ENCODE measurements at places on chromosomes 16 and 17.

DNA sequence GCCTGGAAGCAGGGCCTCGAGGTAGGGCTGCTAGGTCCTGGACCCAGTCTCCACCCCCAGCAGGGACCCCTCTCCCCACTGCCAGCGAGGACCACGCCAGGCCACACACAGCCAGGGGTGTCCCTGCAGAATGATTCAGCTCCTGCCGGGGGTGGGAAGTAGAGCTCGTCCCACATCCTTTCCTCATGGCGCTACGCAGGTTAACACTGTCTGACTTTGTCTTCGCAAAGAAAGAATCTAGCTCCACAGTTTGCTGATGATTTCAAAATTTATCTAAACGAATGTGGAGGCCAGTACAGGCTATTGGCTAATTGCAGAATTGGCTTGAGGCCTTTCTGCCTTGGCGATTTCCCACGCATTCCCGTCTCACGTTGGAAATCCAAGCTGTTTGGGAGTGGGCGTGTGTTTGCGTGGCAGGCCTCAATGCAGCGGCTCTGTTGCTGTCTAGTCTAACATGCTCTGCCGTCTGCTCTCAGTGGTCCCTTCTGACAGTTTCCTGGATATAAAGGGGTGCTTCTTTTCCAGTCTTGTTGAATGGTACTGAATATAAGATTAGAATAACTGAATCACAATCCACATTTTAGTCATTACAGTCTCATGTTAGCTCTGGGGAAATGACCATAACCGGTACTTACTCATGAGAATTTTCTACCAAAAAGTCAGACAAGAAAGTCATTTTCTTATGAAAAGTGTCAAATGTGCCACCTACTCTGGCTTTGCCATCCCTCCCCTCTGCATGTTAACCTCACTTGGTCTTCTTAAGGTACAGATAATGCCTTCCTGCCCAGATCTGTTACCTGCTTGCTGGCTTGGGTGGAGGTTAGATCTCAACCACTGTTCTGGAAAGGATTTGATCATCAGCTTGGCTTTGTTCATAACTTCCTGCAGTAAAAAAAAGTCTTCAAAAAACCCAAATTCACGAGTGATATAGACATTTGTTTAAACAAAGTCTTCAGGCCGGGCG is 252.4 kb downstream of the NTN1 start:
- no peak for DNase-seq

DNA sequence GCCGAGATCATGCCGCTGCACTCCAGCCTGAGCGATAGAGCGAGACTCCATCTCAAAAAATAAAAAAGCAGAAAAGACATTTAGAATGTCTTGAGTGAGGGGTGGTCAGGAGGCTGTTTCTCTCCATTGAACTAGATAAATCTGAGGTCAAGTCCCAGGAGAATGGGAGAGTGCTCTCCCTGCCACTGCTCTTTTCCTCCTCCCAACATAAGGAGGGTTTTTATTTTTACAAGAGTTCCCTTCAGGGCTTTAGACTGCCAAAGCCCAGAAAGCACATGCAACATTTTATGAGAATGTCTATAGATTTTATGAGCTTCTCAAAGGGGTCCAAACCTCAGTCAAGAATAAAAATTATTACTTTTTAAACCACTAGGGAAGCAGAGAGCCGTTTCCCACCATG is 1.6 kb downstream of the RND2 start:
- no peak for DNase-seq

DNA sequence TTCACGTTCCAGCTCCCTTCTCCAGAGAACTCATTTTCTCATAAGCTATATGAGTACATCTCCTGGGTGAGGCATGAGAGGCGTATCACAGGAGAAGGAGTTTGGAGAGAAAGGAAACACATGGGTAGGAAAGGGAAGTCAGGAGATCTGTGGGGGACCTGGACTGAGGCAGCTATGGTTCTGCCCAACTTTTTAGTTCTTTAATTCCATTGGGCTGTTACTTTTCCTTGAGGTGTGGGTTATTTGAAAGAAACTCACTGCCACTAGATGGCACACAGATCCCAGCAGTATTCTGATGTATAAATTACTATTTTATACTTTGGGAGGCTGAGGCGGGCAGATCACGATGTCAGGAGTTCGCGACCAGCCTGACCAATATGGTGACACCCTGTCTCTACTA is 63.6 kb downstream of the NUP93 start:
- DNase-seq = no peak

DNA sequence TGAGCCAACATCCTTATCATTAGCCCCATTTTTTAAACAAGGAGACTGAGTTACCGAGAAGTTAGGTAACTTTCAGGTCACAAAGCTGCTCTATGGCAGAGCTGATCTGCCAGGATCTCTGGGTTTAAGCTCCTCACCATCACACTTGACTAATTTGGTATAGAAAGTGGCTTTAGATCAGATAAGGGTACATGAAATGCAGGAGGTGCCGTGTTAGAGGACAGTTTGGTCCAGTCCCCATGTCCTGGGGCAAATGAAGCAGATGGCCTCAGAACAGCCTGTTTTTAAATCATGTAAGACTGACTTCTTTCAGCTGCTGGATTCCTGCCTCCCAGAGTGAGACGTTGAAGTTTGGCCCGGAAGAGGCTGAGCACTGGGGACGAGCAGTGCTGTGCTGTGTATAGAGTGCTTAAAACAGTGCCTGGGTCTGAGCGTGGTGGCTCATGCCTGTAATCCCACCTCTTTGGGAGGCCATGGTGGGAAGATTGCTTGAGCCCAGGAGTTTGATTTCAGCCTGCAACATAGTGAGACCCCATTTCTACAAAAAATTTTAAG is 187.0 kb upstream of the CACNG3 start:
- DNase-seq = no peak

DNA sequence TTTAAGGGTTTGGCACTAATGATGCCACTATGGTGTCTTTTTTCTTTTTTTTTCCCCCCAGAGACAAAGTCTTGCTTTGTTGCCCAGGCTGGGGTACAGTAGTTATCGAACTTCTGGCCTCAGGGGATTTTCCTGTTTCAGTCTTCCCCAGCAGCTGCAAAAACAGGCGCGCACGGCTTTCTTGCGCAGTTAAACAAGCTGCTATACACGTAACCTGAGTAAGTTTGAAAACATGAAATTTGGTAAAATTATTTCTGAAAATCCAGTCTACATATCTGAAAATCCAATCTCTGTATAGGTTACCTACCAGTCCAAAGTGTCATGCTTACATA is 11.8 kb downstream of the TEX14 start:
- no peak for DNase-seq

- DNase-seq = no peak
Observed at GRCh38 chr17:64259426-64259825, 3.6 kb downstream of the TEX2 start.
